Cardiac septum (tissue), 1 donor: ENCODE measurements at places on chromosomes 6 and 20. TPM values are rescaled to one million over a fixed set of nuclear protein-coding genes. Genes with fewer than 3 reads are reported as not detected.
A peak's percentile ranks its signal among the peaks of the same experiment; 100 is the strongest.

Gene MUC21
- total RNA-seq: not detected

Gene ZNF391
- total RNA-seq: 0.62 TPM

Gene SNX21
- total RNA-seq: 19.5 TPM

Gene RPL10A
- total RNA-seq: 432 TPM

Gene EYA2
- 0.40 TPM for total RNA-seq

Gene BFSP1
- total RNA-seq: 0.83 TPM

Gene EPB41L2
- 54.1 TPM for total RNA-seq

Gene FHL5
- total RNA-seq: 4.4 TPM

Gene SIGLEC1
- total RNA-seq: 2.4 TPM

Gene C20orf141
- not detected for total RNA-seq

Gene GPX5
- not detected for total RNA-seq

DNA sequence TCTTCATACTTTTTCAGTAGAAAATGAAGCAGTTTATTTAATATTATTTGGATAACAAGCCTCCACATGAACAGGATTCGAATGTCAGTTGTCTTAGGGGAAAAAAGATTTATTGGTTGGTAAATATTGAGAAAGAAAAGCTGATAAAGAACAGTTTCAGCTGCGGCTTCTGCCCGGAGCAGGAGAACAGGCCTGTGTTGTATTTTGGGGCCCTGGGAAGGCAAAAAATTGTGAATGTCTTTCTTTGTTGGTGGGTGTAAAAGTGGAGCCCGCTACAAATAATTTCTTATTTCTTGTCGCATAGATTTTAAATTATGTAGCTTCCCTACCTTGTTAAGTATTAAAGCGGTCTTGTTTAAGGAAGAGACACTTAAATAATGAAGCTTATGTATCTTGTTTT, 90.5 kb upstream of the PAX1 start:
- DNase-seq: no peak

DNA sequence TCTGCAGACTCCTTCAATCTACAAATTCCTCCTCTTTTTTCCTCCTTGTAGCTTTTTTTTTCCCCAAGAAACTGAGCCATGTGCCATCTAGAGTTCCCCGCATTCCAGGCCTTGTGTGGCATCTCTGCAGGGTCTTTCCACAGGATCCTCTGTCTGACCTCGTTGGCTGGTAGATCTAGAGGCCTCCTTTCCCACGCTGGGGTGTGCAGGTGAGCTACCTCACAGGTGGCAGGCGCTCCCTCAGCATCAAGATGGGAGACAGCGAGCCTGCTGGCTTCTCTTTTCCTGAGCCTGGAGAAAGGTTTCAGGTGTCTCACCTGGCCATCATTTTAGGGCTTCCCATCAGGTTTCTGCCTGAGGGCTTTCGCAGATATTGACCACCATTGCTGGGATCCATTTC, 9.6 kb upstream of the NELFCD start:
- no peak for DNase-seq

GRCh38 chr6:1244941-1245340, 67.0 kb upstream of the FOXQ1 start:
- DNase-seq: no peak

- DNase-seq: no peak
Measured at GRCh38 chr6:105882121-105882803, 203.9 kb upstream of the PRDM1 start.

DNA sequence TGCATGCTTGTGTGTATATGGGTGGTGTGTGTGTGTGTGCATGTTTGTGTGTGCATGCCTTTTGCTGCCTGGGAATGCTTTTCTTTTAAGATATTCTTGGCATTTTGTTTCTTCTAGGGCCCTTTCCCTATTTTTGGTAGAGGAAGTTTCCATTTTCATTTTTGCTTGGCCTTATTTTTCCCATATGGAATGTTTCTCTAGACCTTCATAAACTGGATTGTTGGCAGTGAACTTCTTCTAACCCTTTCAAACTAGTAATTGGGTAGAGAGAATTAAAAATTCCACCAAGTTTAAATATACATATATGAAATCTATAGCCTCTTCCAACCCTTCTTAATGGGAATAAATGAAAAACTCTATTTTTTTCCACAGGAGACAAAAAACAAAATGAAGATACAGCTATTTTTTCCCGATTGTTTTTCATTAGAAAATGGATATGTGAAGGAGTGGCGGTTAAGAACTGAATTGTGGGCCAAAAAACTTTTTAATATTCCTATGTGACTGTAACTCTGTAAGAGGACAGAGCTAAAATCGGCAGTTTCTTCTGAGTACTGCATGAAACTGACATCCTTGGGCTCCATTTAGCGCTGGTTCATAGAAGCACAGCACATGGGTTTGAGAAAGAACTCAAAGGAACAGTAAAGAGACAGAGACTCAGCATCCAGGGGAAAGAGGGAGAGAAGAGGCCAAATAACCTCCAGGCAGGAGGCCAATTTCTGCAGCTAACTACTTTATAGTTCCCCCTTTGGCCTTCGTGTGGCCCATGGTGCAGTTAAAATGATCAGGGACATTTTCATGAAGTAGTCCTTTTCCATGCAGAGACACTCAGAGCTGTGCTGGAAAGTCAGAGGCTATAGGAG, 102.1 kb downstream of the TMEM170B start:
- DNase-seq: no peak

GRCh38 chr6:26021001-26021349, 58.4 kb downstream of the TRIM38 start:
- peak; percentile 77 for DNase-seq

- no peak for DNase-seq
Measured at GRCh38 chr6:77880501-77880900, 227.7 kb downstream of the MEI4 start.

- no peak for DNase-seq
Measured at GRCh38 chr6:124882579-124883393, 79.5 kb upstream of the RNF217 start.

DNA sequence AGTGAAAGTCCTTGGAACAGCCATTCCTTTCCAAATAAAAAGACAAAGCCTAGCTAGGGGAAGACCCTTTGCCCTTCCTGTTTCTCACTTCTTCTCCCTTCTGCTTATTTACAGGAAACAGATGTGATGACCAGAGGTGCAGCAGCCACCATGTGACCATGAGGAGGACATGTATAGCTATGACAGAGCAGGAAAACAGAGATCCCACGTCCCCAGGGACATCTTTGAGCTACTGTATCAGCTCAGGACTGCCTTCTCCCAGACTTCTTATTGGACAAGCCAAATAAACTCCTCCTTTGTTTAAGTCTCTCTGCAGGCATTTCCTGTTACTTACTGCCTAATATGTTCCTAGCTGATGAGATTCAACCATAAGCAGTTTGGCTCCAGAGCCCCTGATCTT, 133.1 kb upstream of the MLN start:
- DNase-seq: no peak

- no peak for DNase-seq
Measured at GRCh38 chr20:47063407-47063806, 168.8 kb downstream of the EYA2 start.

- DNase-seq: no peak
Measured at GRCh38 chr6:12289365-12289919, 719 bp upstream of the EDN1 start.

DNA sequence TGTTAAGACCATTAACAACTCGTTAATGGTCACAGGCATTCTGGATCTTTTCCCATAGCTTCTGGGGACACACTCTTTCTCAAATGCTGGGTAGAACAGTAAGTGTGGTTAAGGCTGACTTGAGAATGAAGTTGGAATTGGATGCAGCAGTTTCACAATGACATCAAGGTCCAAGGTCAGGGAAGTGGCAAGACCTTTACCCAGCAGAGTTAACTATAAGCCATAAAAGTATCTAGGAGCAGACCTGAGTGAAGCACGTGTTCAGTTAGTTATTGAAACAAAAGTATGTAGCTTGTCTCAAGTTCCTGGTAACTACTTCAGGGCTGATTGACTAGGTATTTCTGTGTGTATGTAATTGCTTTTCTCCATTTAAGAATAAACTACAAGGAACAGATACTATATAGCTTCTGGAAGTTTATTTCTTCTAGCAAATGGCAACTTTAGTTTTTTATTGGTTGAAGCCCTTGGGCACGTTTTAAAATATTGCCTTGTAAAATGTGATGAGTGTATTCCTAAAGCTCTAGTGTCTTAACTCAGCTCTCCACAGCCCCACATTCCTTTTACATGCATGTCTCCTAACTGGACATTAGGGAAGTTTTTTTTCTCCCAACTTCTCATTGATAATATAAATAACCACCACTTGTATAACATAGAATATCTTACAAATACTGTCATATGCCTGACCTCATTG, 479.0 kb upstream of the CITED2 start:
- DNase-seq: no peak

GRCh38 chr20:19935842-19936241, 81.3 kb upstream of the NAA20 start:
- no peak for DNase-seq

GRCh38 chr6:93580446-93580845, 161.1 kb upstream of the EPHA7 start:
- DNase-seq: no peak

GRCh38 chr6:26008470-26008869, 45.9 kb downstream of the TRIM38 start:
- no peak for DNase-seq

DNA sequence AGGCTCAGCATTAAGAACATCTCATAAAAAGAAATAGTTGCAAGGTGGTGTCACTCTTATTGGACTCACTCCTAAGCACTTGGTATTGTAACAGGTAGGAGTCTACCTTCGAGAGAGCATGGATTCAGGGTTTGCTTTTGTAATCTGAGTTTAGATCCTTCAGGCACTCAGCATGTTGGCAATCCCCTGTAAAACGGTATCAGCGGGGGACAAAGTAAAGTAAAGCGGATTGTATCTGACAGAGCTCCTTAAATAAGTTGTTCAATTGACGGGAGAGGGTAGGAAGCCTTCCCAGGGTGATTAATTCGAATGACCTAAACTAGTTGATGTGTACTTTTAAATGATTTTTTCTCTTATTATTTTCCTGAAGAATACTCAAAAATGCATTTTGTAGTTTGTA, 869.8 kb upstream of the EPHA7 start:
- no peak for DNase-seq

DNA sequence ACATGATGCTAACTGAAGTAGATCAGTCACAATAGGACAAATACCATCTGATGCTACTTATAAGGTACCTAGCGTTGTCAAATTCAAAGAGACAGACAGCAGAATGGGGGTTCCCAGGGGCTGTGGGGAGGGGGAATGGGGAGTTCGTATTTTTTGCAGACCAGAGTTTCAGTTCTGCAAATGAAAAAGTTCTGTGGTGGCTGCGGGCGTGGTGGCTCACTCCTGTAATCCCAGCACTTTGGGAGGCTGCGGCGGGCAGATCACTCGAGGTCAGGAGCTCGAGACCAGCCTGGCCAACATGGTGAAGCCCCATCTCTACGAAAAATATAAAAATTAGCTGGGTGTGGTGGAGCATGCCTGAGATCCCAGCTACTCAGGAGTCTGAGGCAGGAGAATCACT, 68.1 kb downstream of the SLC22A23 start:
- DNase-seq: no peak

DNA sequence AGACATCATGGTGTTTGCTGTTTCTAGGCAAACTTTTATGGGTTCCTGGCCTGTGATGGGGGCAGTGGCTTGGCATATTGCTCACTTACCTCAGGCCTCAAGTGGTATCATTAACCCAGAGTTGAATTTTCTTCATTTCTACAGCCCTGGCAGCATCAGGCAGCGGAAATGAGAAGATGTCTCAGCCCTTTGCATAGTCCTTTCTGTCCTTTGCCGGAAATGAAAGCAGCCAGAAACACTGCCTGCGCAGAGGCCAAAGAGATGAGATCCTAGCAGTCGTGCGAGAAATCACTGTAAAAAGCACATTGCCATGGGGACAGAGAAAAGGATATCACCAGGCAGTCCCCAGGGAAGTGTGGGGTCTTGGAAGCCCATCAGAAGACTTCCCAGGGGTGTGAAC, 37.4 kb upstream of the KCNG1 start:
- DNase-seq: no peak

GRCh38 chr6:127902933-127903332, 2.1 kb upstream of the THEMIS start:
- DNase-seq: no peak

DNA sequence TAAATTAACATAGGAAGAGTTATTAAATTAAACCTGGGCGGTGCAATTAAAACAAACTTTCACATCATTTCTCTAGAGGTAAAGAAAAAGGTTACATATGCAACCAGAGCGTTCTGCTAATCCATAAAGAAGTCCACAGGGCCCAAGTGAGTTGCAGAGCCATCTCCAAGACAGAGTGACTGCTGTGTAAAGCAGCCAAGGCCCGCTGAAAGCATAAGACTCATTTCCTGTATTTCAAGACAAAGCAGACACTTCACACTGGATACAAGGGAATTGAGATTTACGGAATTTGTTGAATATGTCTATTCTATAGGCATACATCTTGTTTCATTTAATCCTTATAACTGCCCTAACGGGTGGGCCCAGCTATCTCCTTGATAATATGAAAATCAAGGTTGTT, 422.8 kb downstream of the CBLN4 start:
- DNase-seq: no peak

- DNase-seq: peak; percentile 86
Measured at GRCh38 chr6:146913842-146914488, 290.3 kb upstream of the STXBP5 start.

GRCh38 chr20:41174373-41174772, 37.0 kb downstream of the PLCG1 start:
- DNase-seq: peak; percentile 60

- no peak for DNase-seq
Measured at GRCh38 chr6:118500130-118501015, 47.7 kb upstream of the PLN start.
